NCI-H1436 treated with DMSO at 0.1 percent for 48 hours (cell line): ENCODE measurements at places on chromosomes 2 and 18.

GRCh38 chr2:189829102-189829833 is 45.0 kb downstream of the PMS1 start:
- no peak for DNase-seq

- DNase-seq: no peak
These were observed 51.9 kb downstream of the TET3 start for GRCh38 chr2:74036450-74037195.

- DNase-seq: no peak
These were observed 163.6 kb downstream of the CAPN13 start for GRCh38 chr2:30643674-30644073.

GRCh38 chr2:166803373-166804000 is 84.8 kb upstream of the XIRP2 start:
- no peak for DNase-seq

DNA sequence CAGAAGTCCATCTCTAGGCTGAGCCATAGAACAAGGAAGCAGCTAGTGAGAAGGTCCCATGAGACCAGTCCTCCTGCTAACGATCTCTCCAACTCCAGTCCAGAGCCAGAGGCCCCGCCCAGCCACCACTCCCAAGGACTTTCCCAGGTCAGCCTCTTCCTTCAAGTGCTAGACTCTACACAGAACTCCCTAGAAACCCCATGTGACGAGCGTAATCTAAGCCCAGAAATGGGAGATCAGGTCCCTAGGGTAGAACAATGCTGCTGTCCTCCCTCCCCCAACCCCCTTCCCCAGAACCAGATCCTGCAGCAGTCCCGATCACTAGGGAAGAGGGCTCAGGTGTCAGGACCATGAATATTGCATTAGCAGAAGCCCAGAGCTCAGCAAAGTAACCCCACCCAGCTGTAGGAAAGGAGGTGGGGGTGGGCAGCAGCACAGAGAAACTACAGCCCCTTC is 6.9 kb downstream of the DCTN1 start:
- DNase-seq: peak; percentile 78

- no peak for DNase-seq
These were observed 5.0 kb downstream of the RUFY4 start for GRCh38 chr2:218074031-218074430.

- DNase-seq: no peak
These were observed 1413.0 kb downstream of the DSC3 start for GRCh38 chr18:29629493-29630036.

DNA sequence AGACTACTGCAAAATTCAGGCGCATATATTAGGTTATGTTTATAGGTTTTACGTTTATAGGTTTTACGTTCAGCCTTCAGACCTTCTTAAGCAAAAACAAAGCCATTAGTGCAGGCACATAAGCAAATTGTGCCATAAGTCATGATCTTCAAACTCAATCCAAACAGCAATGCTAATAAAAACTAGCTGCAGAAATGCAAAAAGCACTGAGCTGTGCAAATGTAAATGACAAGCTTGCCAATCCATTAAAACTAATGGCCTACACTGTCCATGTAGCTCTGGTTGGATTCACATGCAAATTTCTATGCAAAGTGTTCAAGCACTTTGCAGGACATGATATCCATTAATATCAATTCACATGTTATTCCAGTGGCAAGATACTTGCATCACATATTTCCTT is 50.9 kb downstream of the LRPPRC start:
- no peak for DNase-seq

DNA sequence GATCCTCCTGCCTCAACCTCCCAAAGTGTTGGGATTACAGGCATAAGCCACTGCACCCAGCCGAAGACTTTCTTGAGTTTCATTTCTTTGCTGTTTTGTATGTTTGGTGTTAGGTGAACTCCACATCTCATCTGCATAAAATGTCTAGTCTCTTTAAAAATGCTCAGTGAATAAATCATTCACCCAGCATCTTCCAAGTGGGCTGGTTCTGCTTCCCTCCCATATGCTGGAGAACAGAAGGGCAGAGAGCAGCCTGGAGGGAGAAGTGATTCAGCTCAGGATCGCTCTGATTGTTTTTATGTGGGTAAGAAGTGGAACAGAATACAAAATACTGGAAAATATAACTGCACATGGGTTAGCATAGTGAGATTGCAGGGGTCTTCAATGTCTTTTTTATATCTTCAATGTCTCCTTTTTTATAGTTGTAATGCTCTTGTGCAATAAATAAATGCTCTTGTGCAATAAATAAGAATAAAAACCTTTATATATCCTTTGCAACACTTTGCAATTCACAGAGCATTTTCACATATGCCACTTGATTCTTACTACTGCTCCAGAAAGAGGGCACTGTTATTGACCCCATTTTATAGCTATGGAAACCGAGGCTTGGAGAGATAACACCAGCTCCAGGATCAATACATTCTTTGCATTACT is 253.0 kb upstream of the NCKAP5 start:
- DNase-seq: no peak

- peak; percentile 33 for DNase-seq
These were observed 45.0 kb downstream of the SLC38A11 start for GRCh38 chr2:164910101-164910899.

DNA sequence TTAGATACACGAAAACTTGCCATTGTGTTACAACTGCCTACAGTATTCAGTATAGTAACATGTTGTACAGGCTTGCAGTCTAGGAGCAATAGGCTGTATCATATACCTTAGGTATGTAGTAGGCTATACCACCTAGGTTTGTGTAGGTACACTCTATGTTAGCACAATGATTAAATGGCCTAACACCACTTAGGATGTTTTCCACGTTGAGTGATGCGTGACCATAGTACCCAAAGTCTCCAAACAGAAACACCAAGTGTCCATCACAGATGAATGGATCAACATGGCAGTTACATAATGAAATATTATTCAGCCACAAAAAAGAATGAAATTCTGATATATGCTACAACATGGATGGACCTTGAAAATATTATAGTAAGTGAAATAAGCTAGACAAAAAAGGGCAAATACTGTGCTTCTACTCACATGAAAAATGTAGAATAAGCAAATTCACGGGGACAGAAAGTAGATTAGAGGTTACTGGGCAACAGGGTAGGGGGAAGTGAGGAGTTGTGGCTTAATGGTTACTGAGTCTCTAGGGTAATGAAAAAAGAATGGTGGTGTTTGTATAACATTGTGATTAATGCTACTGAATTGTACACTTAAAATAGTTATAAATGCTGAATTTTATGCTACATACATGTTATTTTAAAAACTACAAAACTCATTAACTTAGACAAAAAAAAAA is 62.6 kb downstream of the TMEM131 start:
- no peak for DNase-seq

DNA sequence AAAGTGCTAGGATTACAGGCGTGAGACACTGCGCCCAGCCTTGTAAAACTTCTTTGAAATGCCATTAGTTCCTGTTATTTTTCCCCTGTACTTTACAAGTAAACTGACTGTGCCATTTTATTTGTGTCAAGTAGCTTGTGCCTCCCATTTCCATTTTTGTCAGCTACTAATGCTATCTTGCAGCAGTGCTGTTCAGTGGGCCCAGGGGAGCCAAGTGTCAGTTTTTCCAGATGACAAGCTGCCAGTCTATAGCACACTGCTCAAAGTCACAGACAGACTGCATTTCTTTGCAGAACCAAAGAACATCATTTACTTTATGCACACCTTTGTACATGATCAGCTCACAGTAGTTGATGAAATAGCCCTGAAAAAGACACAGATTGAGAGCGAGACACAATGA is 901.3 kb upstream of the CDH2 start:
- DNase-seq: no peak

DNA sequence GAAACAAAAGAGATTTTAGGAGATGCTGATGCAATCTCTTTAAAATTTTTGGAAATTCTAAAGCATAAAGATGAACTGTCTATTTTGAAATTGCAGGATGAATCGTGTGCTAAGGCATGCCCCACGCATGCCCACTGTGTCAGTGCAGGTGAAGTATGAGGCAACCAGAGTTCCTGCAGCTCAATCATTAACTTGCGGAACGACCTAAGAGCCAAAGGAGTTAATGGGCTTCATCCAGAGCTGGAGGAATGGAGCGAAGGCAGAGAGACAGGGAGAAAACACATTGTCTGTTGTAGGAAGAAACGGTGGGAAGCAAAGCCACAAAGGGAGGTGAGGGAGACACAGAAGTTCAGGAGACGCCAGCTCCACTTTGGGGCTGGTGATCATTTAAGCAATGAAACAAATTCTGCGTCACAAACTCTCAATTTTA is 265.2 kb downstream of the CCDC85A start:
- no peak for DNase-seq

- no peak for DNase-seq
These were observed 136.7 kb downstream of the LAMA3 start for GRCh38 chr18:23825978-23826405.

DNA sequence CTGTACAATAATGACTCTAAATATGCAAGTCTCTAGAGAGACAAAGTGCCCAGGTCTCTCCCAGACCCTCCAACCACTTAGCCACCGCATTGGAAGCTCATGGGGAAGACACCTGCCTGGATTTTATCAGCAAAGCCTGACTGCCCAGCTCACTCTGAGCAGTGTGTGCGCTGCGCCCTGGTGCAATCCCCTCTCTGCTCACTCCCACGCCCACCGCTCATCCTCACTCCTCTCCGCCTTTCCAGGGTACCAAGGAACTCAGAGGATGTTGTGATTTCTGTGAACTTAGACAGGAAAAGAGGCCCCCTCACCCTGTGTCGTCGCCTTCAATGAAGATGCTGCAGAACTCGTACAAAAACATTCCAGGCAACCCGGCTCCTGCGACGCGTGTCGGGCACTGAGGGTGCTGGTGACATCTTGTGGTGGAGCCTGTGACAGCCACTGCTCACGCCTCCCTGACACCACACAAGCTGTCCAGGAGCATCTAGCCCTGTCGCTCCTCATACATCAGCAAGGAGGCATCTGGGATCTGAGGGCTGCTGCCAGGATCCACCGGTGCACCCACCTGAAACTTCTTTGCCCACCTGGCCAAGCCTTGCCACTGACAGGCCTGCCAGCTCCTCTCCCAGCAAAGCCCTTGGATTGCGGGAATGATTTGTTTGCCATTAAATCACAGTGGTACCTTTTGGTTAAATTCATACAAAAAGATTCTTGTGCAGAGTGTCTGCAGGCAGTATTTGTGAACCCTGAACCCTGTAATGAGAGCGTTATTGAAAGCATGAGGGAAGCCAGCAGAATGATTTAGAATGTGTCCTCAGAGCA is 220.4 kb downstream of the ZNF516 start:
- no peak for DNase-seq

DNA sequence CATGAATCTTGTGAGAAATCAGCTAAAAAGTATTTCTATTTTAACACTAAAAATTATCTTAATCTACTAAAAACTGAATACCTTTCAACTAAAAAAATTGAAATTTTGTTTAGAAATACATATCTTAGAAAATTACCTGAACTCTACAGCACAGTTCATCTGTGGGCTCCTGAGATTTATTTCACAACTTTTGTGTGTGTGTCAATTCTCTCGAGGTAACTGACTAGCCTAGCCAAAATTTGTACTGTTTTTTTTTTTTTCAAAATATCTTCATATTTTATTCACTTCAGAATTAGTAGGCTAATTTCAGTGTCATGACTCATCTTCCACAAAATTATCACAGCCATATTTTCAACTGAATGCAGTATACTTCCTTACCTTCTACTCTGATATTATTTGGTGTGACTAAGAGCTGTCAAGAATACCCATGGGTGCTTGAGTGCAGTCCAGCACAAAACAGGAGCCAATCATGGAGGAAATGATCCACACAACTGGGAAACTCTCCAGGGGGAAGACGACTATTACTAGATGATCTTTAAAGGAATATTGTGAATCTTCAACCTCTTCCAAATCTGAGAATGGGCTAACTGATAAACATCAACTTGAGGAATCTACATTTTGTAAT is 174.6 kb downstream of the ZNF385B start:
- no peak for DNase-seq

GRCh38 chr2:41038408-41038807 is 586.5 kb upstream of the SLC8A1 start:
- no peak for DNase-seq

GRCh38 chr18:8801263-8801901 is 96.0 kb downstream of the MTCL1 start:
- no peak for DNase-seq

DNA sequence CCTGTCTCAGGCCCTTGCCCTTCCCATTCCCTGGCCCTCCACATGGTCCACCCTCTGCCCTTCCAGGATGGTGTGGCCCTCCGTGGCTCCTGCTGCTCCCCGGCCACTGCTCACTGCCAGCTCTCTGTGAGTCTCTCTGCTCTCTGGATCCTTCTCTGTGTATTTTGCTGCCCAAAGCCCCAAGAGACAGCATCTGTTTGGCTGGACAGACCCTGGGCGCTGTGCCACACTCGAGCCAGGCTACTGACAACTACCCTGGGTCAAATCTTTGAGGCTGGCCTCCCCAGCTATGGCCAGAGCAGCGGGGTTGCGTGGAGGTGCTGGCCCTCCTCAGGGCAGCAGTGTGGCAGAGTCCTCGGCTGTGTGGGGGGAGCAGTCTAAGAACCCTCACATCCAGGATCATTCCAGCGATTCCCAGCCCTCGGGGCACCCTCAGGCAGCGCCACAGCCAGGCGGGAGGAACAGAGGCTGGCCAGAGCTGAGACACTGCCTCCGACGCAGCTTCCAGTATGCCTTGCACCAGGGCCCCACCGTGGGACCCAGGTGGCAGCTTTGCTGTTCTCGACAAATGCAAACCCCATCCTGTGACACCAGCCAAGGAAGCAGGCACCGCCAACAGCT is 139.4 kb upstream of the GLI2 start:
- no peak for DNase-seq

DNA sequence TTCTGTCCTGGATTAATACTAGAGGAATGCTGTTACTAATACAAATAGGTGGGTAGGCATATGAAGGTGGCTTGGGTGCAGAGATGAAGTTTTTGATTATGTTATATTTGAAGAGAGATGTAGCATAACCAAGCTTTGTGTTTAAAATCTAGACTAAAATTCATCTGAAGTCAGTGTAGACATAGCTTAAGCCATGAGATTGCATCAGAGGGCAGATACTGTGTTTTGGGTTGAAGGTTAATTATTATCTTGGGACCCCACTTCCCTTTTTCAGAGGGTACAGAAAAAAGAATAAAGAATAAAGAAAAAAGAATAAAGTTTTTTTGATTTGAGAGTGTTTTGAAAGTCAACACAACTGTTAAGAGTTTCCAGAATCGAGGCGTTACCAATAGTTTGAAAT is 13.0 kb downstream of the PPM1B start:
- no peak for DNase-seq

DNA sequence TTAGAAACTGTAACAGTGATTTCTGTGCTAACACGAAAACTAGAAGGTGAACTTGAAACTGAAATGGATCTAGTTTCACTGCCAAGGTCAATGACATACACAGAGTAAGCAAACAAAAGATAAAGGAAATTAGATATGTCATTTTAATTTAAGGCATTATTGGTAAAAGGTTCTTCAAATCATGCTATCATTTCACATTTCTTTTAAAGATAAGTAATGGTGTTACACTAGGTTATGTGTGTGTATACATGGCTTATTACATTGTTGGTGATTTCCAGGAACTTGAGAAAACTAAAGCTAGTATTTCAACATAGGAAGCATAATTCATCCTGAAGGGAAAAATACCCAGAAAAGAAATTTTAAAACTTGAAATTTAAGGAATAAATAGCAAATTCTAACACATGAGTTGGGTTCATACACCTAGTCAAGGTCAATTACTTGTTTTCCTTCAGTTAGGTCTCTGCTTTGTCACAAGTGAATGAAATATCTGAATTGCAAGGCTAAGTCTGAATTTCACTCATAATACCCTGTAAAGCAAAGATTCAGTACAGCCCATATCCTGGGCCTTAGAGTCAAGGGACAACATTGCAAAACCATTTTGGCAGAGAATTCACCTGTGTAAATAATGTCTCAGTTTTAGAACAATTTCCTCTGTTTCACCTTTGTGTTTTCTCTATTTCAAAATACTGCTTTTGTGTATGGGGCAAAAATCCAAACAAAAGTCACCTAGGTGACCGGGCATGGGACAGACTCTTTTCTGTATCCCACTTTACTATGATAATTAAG is 141.6 kb downstream of the SRBD1 start:
- DNase-seq: peak; percentile 25
